ENCODE measurements at places on chromosomes 3 and 15.

DNA sequence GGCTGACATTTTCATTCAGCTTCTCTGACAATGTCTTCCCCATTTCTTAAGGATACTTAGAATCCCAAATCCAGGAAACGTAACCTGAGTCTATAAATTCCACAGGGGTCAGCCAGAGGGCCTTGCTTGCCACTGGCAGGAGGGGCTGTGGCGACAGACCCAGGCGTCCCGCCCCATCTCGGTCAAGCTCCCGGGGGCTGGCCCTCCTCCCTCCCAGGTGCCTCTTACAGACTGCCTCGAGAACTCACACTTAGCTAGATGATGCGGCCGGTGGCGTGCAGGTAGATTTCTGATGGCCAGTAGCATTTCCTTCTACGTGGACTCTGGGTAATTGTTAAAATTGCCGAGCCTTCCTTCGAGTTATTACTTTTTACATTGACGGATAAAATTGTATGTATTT is 172.5 kb downstream of the NSMCE3 start:
- DNase-seq: no peak

- no peak for DNase-seq
Measured at GRCh38 chr3:159854500-159855124, 134.0 kb upstream of the IL12A start.

- peak; percentile 73 for DNase-seq
Measured at GRCh38 chr15:59997070-59997701, 6.9 kb upstream of the FOXB1 start.

DNA sequence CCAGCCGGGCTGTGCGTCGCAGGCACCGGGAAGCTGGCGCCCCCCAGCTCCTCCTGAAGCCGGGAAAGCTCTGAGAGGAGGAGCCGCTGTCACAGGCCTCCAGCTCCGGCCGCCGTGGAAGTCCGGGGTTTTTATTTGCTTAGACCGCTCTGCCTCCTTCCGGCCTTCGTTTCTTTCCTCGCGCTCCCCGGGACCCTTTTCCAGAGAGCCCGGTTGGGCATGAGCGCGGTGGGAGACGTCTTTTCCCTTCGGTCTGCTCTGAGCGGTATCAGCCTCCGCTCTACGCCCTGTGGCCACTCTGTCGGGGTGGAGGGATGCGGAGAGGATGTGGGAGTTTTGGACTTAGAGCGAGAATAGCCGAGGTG is 559 bp downstream of the SENP5 start:
- peak; percentile 43 for DNase-seq

DNA sequence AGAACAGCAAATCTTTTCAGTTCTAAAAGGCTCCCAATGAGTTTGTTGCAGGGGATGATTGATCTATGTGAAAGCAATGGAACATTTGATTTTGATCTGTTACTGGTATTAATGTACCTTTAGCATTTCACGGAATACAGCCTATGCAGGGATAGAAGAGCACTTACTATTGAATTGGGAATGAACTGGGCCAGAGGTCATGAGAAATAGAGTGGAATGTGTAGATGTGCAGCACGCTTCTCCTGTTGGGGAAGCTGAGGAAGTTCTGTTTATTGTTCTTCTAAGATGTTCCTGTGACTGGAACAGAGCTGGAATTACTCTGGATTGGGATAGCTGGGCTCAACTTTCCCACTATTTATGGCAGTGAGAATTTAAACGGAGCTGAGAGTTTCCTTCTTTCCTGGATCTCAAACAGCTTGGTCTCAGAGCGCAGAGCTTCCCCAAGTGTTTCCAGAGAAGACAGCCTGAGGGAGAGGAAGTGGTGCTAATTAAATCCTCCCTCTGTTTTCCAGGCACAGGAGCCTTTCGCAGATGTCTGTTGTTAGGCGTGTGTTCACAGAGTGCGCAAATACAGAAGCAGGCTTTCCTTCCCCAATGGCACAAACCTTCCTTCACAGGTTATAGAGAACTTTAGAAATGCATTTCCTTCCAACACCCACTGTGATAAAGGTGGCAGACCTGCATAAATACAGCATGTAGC is 32.5 kb downstream of the TPRG1 start:
- DNase-seq: no peak

DNA sequence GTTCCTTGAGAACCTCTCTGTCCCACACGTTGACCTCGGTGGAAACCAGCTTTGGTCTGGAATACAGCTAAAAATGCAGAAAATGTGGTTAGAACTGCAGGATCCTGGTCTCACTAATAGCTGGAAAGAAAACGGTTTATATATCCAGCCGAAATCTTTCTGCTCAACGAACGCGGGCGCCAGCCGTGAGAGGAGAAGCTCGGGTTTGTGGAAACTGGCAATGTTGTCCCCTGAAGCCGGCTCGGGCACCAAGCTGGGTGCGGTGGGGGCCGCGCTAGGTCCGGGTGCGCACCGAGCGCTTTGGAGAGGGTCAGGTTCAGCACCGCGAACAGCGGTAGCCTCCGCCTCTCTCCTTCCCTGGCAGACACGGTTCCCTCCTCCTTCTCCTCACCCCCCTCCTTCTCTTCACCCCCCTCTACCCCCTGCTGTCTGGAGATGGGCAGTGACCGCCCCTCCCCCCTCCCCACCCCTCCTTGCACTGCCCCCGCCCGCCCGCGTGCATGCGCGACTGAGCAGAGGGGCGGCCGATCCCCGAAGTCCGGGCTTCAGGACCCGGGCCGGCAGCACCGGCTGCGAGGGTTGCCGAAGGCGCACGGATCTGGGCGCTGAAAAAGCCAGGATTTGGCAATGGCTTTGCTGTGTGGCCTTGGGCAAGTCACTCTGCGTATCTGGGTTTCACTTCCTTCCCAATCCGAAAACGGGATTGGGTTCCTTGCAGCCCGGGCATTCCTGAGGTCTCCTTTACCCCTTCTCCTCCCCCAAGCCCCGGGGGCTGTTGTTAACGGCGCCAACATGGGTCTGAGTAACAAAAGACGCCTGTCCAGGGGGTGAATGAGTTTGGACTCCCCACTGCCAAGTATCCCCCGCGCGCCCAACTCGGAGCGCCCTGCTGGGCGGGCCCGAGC is at the start of gene SKOR1:
Gene SKOR1, plus strand, starts transcription at position 534 of the 905 bp plus-strand sequence. Its CDS starts 94 bp downstream, at position 628.
- DNase-seq: peak; percentile 32

GRCh38 chr3:111073218-111073617 is 1.6 kb downstream of the NECTIN3 start:
- no peak for DNase-seq

GRCh38 chr15:43194795-43195194 is 9.6 kb downstream of the CCNDBP1 start:
- no peak for DNase-seq

DNA sequence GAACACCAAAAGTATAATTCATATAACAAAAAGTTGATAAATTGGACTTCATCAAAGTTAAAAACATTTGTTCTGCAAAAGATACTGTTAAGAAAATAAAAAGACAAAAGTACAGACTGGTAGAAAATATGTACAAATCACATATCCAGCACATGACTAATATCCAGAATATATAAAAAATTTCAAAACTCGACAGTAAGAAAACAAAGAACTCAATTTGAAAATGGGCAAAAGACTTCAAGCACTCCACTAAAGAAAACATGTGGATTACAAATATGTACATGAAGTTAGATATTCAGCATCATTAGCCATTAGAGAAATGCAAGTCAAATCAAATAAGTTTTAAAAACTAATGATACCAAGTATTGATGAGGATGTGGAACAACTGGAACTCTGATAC is 6.7 kb downstream of the GK5 start:
- no peak for DNase-seq

GRCh38 chr3:177411201-177411600 is 213.9 kb upstream of the TBL1XR1 start:
- no peak for DNase-seq

DNA sequence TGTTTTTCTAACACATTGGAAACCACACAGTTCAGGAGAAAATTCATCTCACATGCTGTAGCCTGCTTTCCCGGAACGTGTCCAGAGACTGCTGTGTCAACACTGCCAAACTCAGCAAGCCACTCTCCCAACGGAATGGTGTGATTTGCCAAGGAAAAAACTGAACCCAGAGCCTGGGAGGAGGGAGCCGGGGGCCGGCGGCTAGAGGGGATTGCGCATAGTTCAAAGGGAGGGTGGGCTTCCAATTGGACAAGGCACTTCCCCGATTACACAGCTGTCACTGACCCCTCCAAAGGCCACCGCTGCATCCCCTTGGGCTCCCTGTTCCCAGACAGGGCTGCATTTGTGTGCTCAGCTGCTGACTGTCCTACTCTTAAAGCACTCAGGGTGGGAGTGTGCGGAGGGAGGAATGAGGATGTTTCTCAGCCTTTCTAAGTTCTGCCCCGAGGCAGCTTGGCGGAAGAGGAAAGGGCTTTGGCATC is 256.2 kb downstream of the ZNF621 start:
- peak; percentile 19 for DNase-seq

DNA sequence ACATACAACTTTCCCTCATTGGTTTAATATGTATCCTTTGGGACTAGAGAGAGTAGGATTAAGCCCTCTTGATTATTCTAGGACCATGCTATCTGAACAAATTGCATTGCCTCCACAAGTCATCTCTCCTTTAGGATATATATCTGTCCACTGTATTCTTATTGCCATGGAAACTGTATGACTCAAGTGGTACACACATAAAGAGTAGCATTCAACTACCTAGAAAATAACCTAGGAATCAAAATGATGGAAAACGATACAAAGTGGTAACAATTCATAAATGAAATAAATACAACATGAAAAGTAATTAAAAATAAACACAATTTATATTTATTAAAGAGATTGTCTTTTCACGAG is 212.1 kb upstream of the P2RY1 start:
- no peak for DNase-seq

GRCh38 chr3:39064646-39065045 is 12.8 kb downstream of the WDR48 start:
- no peak for DNase-seq

GRCh38 chr15:75182187-75183131 is 19.2 kb upstream of the C15orf39 start:
- no peak for DNase-seq

DNA sequence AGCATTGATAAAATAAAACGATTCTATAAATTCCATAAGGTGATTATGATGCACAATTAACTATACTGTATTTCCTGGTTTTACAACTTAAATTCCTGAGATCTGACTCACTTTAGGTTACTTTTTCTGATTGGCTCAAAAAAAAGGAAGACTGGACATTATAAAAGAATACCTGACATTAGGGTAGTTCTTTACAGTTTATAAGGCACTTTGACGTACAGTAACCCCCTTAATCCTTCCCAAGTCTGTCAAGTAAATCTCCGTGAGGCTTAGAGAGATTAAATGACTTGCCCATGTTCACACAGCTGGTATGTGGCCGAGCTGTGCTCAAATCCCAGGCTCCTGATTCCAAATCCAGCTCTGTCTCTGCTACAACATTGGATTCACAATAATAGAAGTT is 1.0 kb upstream of the SLTM start:
- no peak for DNase-seq

- DNase-seq: no peak
Measured at GRCh38 chr15:88100181-88100580, 156.4 kb downstream of the NTRK3 start.

- no peak for DNase-seq
Measured at GRCh38 chr15:55917881-55918296, 75.5 kb downstream of the NEDD4 start.

DNA sequence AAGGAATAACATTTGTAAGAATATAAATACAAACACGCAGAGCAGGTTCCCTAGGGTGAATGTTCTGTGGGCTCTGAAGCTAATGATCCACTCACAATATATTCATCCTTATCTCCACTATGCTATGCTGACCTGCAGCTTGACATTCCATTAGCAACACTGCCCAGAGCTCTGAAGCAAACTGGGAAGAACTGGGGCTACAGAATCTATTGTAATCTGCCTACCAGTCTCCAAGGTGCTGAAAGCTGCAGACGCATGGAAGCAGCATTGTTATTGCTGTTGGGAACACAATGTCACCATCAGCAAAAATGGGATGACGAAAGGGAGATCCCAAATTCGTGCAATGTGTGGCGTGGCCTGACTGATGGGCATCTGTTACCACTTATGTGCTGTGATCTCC is 316.7 kb upstream of the RORA start:
- no peak for DNase-seq
